NCI-H1436 treated with DMSO at 0.1 percent for 48 hours (cell line): ENCODE measurements at places on chromosomes 7 and 10.

GRCh38 chr7:78350926-78351325, 552.4 kb downstream of the PHTF2 start:
- DNase-seq, result no peak

GRCh38 chr10:126904818-126905701, at the start of gene DOCK1:
DOCK1 (plus strand) TSS chr10:126905428; CDS start chr10:126905518, 90 bp downstream.
- no peak for DNase-seq

DNA sequence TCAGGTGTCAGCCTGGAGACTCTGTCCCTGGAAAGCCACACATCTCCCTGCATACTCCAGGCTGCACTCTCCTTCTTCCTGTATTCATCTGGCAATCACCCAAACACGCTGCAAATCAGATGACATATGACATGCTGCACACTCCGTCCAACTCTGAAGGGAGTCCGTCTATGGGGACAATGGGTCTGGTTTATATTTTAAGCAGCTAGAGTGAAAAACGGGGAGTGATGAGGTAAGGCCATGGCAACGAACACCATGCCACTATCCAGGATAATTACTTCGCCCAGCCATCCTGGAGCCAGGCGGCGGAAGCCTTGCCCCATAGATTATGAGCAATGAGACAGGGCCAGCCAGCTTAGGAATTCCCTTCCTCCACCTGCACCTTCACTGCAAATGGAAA, 140.1 kb downstream of the PLXNA4 start:
- no peak for DNase-seq

- no peak for DNase-seq
These were observed 17.5 kb downstream of the OSBPL3 start for GRCh38 chr7:24962418-24962962.

- DNase-seq, result no peak
These were observed 191.9 kb upstream of the LYZL2 start for GRCh38 chr10:30821261-30821993.

GRCh38 chr10:81843042-81843441, 32.0 kb upstream of the NRG3 start:
- no peak for DNase-seq

DNA sequence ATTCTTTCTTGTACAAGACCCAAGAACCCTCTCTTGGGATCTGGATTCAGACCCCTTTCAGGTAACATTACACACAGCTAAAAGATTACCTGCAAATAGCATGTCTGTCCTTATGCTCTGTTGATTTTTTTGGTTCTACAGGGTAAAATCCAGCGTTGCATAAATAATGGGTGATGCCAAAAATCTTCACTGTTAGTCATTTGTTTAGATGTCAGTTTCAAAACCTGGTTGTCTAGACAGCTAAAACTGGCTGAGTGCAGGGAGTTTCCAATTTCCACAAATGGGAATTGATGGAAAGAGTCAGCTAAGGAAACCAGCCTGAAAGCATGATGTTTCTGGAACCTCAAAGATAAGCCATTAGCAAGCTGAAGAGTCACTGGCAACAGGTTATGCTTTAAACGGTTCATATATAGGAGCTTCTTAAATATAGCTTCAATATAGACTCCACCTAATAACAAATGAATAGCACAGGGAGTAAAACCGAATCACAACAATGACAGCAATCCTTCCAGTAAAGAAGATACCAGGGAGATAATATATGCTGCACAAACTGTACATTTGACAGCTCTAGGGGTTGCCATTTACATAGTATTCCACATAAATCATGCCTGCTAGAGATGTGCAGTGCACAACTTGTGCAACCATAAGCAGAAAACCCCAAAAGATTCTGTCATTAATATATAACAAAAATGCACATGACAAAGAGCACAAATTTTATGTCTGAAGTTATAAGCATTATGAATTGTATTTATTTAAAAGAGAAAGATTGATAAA, 20.4 kb downstream of the CCDC71L start:
- DNase-seq, result no peak

- peak; percentile 89 for DNase-seq
These were observed 125.3 kb downstream of the DYNC1I1 start for GRCh38 chr7:95897557-95898251.

GRCh38 chr10:130477360-130477759, 341.2 kb downstream of the GLRX3 start:
- no peak for DNase-seq

DNA sequence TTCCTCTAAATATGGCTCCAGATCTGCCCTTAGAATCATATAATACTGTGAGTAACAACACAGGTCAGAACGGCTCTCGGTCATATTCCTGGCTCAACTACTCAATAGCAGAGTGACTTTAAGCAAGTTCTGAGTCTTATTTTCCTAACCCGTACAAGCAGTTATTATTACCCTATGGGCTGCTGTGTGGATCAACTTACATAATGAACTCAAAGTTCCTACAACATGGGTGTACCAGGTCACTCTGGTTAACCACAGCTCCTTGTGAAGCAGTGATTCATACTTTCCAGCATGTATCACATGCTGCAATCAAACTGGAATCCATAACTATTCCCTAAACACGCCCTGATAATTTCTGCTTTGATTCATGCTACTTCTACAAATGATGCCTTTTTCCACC, 107.3 kb downstream of the LRRN3 start:
- no peak for DNase-seq

GRCh38 chr10:32005050-32005449, 51.2 kb downstream of the KIF5B start:
- no peak for DNase-seq

DNA sequence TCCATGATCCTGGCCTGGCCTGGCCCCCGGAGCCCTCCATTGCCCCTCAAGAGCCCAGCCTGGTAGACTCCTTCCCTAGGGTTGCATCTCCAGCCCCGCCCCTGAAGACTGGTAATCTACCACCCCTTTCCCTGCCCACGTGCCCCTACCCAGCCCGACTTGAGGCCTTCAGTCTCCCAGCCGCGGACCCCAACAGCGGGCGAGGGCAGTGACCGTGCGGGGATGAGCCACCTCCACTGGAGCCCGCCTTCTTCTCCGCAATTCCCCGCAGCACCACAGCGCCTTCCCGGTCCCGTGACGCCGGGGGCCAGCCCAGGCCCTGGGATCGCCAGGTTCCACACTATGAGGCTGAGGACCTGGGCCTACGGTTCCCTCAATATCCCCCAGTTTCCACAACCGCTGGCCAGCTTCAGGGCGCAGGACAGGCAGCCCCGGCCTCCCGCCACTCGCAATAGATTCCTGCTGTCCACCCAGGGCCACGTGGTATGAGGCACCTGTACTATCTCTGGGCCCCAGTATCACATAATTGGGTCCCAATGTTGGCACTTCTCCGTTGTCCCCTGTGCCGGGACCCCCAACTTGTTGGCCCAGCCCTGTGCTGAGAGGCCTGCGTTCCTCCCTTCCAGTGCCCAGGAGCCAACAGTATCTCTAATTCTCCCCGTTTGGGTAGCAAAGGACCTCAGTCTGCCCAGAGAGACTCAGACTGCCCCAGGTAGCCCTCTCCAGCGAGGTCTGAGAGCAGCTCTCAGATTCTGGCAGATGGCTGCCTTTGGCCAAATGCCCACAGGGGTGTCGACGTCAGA, 1.1 kb upstream of the GPRIN2 start:
- no peak for DNase-seq

GRCh38 chr7:43454936-43455518, 127.9 kb upstream of the STK17A start:
- no peak for DNase-seq

GRCh38 chr10:120475844-120476791, 19.1 kb downstream of the PLPP4 start:
- no peak for DNase-seq

DNA sequence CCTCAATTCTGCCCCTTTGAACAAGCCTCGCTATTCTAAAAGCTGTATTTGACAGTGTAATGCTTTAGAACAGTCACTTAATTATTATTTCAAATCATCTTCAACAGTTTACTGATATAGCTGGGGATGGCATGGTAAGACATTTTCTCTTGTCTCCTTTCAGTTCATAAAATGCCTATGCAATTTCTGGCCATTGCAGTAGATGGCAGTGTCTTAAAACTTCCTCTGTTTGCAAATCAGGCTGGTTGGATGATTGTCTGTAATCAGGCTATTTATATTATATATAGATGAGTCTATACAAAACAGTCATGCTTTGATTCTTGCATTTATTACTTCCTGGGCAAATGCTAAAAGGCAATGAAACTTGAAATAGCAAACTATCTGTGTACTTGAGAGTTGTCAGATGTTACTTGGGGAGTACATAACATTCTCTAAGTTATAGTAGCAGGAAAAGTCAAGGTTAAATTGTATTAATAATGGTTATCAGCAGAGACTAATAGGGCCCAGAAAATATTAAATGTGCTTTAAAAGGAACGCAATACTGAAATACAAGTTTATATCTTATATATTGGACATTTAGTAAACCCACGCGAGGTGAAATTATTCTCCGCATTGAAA, 55.5 kb upstream of the LHFPL3 start:
- no peak for DNase-seq

- no peak for DNase-seq
These were observed 58.5 kb downstream of the TRUB1 start for GRCh38 chr10:114996542-114996941.

DNA sequence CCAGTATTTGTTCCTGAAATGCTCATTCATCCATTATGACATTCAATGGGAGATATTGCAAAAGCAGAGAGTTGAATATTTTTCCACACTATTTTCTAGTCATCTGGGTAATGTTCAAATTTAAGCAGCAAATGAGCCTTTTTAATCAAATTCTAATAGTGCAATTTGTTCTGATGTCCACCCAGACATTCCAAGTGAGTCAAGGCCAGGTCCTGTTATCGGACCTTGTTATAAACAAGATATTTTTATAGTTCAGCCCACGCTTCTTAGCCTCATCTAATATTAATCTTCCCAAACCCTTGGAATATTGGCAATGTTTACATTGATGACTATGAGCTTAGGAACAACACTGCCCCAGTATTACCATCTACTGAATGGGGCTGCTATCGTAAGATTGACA, 500.1 kb upstream of the PHF14 start:
- no peak for DNase-seq

- DNase-seq, result no peak
These were observed 86.5 kb upstream of the GPR26 start for GRCh38 chr10:123579675-123580074.

DNA sequence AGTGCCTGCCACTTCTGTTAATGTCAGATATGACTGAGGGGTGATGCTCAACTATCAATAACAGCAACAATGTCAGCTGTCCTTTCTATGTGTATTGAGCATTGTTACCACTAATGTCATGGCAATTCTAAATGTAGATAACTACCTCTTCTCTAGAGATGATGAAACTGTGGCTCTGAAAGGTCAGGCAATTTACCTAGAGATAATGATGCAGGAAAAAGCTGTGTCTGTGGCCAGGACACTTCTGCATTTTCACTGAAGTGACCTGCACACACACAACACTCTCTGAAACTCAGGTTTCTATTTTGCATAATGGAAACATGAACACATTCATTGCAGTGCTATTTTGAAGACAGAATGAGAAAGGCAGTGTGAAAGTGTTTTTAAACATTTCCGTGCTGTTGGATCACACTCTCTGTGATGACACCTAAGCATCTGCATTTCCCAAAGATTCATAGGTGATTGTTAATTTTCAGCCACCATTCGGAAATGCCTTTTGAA, 148.2 kb downstream of the KCND2 start:
- DNase-seq, result no peak

DNA sequence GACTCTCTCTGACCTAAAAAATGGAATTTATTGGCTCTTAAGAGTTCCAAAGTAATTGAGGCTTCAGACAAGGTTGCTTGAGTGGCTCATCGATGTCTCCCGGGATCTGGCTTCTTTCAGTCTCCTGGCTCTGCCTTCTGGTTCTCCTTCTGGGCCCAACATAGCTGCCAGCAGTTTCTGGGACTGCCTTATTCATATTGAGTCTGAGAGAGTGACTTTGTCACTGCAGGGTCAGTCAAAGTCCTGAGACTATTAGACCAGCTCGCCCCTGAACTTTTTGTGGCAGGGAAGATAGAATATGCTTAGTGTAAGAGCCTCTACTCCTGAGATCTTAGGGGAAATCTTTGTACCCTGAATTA, 94.0 kb downstream of the MMRN2 start:
- DNase-seq, result no peak

- no peak for DNase-seq
These were observed 41.3 kb downstream of the ZNF467 start for GRCh38 chr7:149732111-149732561.

GRCh38 chr7:133911724-133912123, 215.4 kb upstream of the LRGUK start:
- DNase-seq, result no peak
